ENCODE measurements at places on chromosomes 11 and 22.

- DNase-seq: peak; percentile 62
Observed at GRCh38 chr22:45008751-45009605, 827 bp downstream of the PHF21B start.

GRCh38 chr11:8545698-8546366 is 48.2 kb downstream of the STK33 start:
- peak; percentile 53 for DNase-seq

GRCh38 chr11:66081505-66081904 is 11.4 kb downstream of the PACS1 start:
- peak; percentile 77 for DNase-seq

- DNase-seq: no peak
Observed at GRCh38 chr11:93034031-93034722, 64.7 kb downstream of the MTNR1B start.

GRCh38 chr11:35009944-35010342 is 93.5 kb downstream of the PDHX start:
- DNase-seq: no peak

DNA sequence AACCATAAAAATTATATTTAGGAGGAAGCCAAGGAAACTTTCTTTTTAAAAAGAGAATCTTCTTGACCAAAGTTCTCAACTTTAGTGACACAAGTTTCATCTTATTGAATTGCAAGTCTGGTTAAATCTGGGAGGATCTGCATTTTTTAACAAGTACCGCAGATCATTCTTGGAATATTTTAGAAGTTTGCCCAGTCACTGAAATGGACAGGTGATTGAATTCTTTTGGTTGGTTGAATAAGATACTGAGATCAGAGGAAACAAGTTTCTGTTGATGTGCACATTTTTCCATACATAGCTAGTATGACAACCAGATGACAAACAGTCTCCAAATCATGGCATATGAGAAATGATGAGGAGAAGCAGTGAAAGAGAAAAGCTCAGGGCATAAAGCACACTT is 50.2 kb downstream of the SLN start:
- no peak for DNase-seq

DNA sequence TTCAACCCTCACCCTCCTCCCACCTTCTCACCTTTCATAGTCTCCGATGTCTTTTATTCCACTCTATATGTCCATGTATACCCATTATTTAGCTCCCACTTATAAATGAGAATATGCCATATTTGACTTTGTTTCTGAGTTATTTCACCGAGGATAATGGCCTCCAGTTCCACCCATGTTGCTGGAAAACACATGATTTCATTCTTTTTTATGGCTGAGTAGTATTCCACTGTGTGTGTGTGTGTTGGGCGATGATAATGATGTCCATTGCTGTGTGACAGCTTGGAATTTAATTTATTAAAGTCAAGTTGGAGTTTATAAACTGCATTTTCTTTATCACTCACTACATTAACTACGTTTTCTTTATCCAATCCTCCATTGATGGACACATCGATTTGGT is 3.2 kb upstream of the HINFP start:
- no peak for DNase-seq

DNA sequence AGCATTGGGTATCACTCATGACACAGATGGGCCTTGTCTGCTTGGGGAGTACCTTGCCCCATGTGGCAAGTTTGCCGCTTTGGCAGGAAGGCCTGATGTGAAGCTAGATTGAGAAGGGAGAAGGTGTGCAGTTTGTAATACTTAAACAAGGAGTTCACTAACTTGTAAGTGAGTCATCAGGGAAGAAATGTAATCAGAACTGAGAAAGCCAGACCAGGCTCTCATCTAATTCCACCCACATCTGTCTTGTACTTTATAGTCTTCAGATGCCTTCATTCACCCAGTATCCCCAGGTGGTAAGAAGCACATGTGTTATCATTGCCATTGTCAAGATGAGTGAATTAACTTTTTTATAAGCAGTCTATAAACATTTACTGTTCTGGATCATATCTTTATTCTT is 116.0 kb upstream of the DDI1 start:
- DNase-seq: no peak

DNA sequence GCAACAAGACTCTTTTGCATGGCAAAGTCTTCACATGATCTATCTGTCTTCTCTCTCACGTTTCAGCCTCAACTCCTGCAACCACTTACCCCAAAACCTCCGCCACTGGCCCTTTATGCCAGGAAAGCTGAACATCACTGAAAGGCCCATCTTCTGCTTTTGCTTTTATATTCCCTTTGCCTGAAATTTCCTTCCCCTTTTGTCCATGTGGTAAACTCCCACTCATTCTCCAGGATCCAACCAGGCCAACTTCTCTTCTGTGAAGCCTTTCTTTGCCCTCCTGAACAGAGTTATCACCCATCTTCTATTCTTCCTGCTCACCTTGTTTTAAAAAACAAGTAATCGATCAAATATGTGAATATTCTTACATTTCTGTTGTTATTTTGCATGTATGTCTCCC is 117.8 kb downstream of the WNT11 start:
- no peak for DNase-seq

DNA sequence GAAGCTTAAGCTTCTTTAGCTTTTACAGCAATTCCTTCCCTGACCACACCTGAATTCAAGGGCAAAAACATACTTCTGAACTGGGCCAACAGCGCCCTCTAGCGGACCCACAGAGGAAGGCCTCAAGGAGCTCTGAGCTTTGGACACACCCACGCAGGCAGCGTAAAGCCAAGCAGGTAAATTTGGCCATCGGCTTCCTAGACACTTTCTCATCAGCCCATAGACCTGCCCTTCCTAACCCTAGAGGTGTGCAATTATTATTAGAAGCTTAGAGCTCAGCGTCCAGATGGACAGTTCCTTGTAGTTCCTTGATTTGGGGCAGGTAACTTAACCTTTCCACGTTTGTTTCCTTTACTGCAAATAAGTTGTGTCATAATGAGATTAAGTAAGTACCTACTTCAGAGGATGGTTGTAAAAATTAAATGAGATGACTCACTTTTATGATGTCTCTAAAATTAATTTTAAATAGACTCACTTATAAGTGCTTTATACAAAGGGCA is 25.7 kb upstream of the HMGXB4 start:
- peak; percentile 64 for DNase-seq

- peak; percentile 69 for DNase-seq
Observed at GRCh38 chr22:41919357-41920224, 4.7 kb upstream of the SHISA8 start.

GRCh38 chr22:28817919-28818859 is 17.8 kb upstream of the XBP1 start:
- DNase-seq: peak; percentile 89

DNA sequence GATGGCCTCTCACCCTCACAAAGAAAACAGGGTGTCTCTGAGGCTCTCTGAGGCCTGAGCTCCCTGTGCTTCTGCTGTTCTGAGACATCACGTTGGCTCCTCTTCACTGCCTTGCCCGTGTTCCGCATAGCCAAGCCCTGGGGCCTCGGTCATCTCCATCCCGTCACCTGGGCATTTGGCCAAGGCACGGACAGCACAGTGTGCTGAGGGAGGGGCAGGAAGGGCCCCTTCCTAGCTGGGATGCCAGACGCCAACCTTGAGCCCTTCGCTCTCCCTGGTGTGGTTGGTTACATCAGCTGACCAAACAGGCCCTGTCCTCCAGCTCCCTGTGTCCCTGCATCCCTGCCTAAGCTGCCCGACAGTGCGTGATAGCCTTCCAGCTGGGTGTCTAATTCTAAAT is 25.9 kb downstream of the MOV10L1 start:
- DNase-seq: no peak

DNA sequence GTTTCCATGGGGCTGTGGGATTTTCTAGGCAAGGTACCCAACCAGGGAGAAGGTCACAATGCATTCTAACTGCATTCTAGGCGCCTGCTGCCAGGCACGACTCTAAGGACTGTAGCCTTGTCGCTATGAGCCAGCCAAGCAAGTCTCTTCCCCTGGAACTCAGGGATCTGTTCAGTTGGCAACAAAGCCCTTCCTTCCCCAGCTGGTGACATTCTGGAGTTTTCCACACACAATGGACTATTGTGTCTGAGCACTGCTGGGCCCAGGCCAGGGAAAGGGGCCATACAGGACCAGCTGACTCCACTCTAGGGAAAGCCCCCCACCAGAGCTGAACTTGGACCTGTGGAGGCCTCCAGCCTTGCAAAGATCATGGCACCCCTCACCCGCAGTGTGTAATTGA is 116.8 kb downstream of the RRAS2 start:
- no peak for DNase-seq

DNA sequence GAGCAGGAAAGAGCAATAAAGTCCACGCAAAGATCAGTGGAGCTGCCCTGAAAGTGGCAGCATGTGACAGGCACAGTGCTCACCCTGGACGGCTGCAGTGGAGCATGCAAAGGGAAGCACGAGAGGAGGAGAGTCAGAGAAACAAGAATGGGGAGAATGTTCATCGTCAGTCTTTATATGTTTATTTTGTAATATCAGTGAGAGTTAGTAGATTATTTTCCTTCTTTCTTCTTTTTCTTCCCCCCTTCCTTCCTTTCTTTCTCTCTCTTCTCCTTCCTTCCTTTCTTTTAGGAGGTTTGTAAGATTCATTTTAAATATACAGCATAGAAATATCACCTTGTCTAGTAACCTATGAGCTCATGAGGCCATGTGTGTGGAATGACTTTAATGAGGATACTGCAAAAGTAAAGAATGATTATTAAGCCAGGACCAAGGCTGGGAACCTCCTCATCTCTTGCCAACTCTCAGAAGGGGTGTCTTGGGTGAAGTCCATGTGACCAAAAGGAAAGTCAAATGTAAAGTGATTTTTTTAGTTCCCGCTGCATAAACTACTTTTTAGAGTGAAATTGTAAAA is 321.1 kb downstream of the AASDHPPT start:
- no peak for DNase-seq

GRCh38 chr11:33620423-33621171 is 80.0 kb downstream of the C11orf91 start:
- DNase-seq: no peak

GRCh38 chr11:65116370-65117205 is 913 bp downstream of the ZNHIT2 start:
- peak; percentile 85 for DNase-seq

GRCh38 chr11:103111400-103111799 is 2.2 kb downstream of the DYNC2H1 start:
- DNase-seq: no peak
